ENCODE measurements at places on chromosomes 4 and X. TPM values are rescaled to one million over a fixed set of nuclear protein-coding genes. Genes with fewer than 3 reads are reported as not detected.

- DNase-seq: no peak
Measured at GRCh38 chrX:7062276-7062675, 85.2 kb upstream of the STS start.

GRCh38 chr4:75786938-75787337 lies 62.6 kb downstream of the USO1 start:
- DNase-seq: no peak

DNA sequence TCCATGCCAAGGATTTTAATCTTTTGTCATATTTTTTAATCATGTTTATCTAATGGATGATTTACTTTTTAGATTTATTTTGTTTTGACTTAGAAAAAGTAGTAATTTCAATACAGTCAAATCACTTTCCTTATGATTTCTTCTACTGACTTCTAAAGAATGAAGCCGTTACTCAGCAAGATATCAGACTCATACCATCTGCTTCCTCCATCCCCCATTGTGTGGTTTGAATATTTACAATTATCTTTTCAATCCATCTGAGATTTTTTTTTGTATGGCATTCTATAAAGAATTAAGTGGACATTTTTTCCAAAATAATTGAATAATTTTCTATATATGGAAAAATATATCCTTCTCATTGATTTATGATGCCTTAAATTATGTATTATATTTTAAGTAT lies 565.4 kb upstream of the ATOH1 start:
- DNase-seq: peak; percentile 26

DNA sequence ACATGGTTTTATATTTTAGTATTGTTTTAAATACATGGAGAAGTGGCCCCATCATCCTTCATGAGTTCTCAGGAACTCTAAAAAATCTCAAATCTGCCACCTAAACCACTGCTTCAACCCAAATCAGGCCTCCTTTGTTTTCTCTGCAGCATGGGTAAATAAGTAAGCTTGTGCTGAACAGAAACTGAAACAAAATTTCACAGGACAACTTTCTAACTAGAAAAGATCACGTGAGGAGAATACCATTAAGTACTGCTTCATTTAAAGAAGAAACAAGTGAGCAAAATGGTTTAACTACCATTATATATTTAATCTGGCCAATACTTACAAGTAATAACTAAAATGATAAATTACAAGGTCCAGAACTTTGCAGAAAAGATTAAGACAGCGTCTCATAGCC lies 2.5 kb downstream of the ARAP2 start:
- DNase-seq: no peak

- no peak for DNase-seq
Measured at GRCh38 chr4:114701491-114701890, 102.9 kb downstream of the UGT8 start.

- no peak for DNase-seq
Measured at GRCh38 chrX:142201113-142201512, 4.0 kb downstream of the MAGEC2 start.

DNA sequence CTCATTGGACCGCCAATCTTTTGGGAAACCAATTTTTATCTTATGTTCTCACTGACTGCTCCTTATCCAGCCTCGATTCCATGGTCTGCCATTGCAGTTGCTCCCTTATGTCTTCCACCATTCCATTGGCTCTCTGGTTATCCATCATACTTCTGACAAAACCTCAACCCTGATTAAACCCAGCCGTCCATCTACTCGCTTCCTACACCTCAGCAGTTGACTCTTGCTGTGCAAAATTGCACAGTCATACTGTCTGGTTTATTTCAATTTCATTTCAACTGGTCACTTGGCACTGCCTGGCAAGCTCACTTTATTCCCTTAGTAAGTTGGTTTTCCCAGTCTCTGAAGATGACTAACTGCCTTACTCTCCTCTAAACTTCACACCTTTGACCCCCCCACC lies 26.2 kb downstream of the ARL9 start:
- no peak for DNase-seq

GRCh38 chr4:28832444-28832843 lies 1887.7 kb upstream of the PCDH7 start:
- DNase-seq: no peak

GRCh38 chrX:106935175-106935574 lies 15.0 kb downstream of the CLDN2 start:
- no peak for DNase-seq

DNA sequence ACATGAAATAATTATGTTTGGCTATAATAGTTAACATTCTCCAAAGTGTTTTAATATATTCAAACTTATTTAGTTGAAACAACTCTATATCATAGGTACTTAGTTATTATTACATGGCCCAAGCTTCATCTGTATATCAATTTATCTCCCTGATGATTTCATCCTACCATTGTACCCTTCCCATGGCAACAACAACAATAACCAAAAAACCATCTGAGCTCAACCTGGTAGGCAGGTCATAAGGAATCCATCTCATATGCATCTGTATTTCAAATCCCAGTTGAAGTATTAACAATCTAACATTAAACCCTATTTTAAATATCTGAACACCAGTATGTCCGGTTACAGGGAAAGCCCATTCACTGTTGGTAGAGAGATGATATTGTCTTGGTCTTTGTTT lies 33.1 kb upstream of the SLC7A11 start:
- no peak for DNase-seq

DNA sequence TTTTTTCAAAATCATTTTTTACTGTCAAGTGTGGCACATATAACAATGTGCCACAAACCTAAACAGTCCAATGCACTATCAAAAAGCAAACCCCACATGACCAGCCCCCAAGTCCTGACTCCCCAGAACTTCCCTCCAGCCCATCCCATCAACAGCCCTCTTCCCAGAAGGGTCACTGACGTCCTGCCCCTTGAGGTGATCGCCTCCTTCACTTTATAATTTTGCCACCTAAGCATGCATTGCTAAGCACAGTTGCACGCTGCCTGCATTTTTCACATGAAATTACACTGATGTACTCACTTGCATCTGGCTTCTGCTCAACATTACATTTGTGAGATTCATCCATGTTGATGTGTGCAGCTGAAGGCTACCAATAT lies 42.5 kb downstream of the HTRA3 start:
- DNase-seq: no peak

Gene ADGRL3
- total RNA-seq: 257 TPM
